ENCODE measurements at places on chromosomes 6 and 20. TPM values are rescaled to one million over a fixed set of nuclear protein-coding genes. Genes with fewer than 3 reads are reported as not detected.

Gene DSP
- 0.32 TPM for total RNA-seq

DNA sequence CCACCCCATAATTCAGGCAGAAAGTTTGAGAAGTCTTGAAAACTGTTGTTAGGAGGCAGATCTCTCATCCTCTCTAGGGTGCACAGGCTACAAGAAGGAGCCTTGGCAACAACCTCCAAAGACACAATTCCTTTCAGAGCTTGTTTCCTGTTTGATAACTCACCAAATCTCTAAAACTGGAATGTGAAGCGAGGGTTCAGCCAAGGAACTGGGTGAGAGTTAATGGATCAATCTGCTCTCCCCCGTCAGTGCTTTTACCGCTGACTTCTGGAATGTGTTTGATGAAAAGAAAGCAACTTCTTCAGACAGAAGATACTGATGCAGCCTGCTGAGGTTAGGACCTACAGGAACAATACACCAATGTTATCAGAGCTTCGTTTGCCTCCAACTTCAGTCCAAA, 171.8 kb upstream of the BMP2 start:
- peak; percentile 82 for DNase-seq

DNA sequence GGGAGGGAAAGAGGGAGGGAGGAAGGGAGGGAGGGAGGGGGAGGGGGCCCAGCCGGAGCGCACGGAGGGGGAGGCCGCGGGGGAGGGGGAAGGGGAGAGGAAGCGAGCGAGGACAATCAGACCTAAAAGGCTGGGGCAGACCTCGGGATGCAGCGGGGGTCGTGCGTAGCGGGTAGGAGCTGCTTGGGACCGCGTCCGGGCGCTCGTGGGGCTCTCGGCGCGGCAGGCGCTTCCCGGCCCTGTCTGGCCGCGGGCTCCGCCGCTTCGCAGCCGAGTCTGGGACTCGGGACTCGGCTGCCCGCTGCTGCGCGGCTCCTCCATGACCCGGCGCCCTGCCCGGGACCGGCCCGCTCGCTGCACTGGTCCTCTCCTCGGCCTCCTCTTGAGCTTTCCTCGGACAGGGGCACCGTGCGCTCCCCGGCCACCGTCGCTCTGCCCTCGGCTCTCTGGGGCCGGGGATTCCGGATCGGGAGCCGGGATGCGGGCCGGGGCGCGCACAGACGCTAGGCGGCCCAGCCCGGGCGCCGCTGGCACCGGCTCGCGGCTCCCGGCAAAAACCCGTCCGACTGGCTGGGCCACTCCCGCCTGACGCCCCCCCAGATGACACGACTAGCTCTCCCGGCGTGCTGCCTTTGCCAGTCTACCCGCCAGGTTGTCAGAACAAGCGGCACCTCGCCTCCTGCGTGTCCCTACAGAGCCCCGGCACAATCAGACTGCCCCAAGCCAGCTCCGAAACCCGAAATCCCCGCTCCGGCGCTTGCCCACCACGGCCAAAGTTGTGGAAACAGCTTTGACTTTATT, 2.2 kb downstream of the TFAP2A start:
- no peak for DNase-seq

DNA sequence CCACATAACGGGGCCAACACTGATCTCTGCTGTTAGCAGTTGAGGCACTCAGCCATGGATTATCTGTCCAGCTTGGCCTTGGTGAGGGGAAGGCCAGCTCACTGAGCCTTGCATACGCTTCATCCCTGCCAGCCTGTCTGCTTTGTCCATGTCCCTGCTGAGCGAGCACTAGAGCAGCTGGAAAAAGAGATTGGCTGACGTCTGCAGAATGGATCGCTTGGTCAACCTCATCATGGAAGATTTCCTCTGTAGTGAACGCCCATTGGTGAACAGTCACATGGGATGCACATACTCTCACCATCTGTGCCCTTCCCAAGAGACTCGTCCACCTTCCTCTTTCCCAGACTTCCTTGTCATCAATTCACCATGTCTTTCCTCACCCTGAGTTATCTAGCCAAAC, 26.9 kb downstream of the MUC22 start:
- DNase-seq: no peak

Gene GABBR1
- 52.1 TPM for total RNA-seq

DNA sequence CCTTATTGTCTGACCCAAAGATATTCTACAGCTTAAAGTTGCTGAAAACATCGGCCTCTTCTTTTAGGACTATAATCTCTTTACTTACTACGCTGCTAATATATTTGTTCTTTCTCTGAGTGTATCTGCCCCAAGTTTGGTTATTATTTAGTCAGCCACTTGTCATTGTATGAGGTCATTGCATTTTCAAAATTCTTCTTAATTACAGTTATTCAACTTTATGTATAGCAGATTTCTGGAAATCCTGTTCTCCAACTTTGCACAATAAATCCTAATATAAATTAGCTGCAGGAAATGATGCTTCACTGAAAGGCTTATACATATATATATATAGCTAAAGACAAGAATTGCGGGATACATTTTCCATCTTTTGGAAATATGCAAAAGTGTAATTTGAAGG, 88.5 kb upstream of the HIVEP1 start:
- DNase-seq: no peak

DNA sequence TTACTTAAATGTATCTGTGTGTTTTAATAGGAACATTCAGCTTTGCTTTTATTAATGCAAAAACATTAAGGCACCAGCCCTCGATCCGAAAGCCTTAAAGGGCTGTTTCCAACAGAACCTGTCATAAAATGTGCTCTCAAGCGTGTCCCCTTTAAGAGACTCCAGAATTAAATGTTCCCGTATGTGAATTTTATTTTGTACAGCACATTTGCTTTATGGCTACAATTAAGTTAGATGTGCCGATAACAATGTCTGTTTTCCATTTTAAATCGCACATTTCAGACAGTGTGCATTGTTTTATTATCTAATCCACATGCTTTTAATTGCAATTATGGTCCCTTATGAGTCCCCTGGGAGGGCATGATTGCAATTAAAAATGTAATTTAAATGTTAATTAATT, 198.9 kb downstream of the TSHZ2 start:
- DNase-seq: no peak
